ENCODE measurements at places on chromosomes 4 and X. TPM values are rescaled to one million over a fixed set of nuclear protein-coding genes. Genes with fewer than 3 reads are reported as not detected.

The KDR gene
- 0.52 TPM for total RNA-seq

The PRKG2 gene
- 2.1 TPM for total RNA-seq

The DSPP gene
- not detected for total RNA-seq

GRCh38 chr4:137960371-137961050 lies 281.6 kb downstream of the SLC7A11 start:
- no peaks in the 10 kb centered on the region for H3K4me1 ChIP-seq
- H3K36me3 ChIP-seq = no peaks in the 10 kb centered on the region
- H3K27me3 ChIP-seq = no peaks in the 10 kb centered on the region
- H3K4me3 ChIP-seq = no peak overlapping the region
- DNase-seq = no peak

DNA sequence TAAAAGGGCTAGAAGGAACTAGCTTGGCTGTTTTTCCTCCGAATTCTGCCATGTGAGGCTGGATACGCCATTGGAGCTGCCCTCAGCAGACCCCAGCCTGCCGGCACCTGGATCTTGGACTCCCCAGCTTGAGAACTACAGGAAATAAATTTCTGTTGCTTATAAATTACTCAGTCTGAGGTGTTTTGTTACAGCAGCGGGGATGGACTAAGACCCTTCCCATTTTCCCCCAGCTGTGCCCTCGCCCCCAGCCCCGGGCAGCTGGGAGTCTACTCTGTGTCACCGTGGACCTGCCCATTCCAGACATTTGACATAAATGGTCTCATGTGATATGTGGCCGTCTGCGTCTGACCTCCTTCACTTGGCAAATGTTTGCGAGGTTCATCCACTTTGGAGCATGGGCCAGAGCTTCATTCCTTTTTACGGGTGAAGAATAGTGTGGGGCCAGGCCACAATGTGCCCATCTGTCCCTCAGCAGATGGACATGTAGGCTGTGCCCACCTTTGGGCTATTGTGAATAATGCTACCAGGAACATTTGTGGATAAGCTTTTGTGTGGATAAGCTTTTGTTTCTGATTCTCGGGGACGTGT lies 30.7 kb upstream of the SPON2 start:
- no peak for DNase-seq
- no peaks in the 10 kb centered on the region for H3K4me1 ChIP-seq
- no peaks in the 10 kb centered on the region for H3K27me3 ChIP-seq
- H3K36me3 ChIP-seq = no peaks in the 10 kb centered on the region
- no peak overlapping the region for H3K27ac ChIP-seq

GRCh38 chr4:791898-792625 lies 33.9 kb downstream of the CPLX1 start:
- no peak overlapping the region for H3K27ac ChIP-seq
- no peaks in the 10 kb centered on the region for H3K36me3 ChIP-seq
- H3K4me1 ChIP-seq = no peaks in the 10 kb centered on the region
- DNase-seq = no peak
- no peak overlapping the region for H3K4me3 ChIP-seq

All from HCT116 (cell line).